ENCODE measurements at places on chromosomes 4 and X.

DNA sequence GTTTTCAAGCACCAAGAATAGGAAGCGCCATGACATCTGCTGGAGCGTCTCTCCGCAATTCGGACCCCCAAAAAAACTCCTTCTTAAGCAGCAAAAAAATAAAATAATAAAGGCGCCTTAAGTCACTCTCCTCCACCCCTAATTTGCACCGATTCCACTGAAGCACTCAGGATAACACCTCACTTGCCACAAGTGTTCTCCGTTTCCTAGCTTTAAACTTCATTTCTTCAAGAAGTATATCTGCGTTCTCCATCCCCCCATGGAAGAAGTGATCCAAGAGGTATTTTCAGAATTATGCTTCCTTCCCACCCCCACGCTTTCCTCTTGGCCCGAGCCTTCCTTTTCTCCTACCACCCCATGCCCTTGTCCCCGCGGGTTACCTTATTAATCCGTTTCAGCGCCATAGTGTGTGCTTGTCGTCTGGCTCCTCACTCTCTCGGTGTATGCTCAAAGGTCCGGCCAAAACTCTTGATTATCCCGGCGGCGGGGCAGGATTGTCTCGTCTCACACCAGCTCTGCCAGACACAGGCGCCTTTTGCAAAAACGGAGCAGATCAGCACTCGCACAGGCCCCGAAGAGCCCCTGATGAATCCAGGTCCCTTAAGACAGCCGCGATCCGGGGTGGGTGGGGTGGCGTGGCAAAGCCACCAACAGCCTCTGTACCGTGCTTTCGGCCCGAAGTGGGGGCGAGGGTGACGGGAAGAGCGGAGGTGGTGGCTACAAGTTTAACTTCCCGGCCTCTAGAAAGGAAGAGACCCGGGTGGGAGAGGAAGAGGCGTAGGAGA is 1.1 kb downstream of the UBE2D3 start:
- no peak for DNase-seq

DNA sequence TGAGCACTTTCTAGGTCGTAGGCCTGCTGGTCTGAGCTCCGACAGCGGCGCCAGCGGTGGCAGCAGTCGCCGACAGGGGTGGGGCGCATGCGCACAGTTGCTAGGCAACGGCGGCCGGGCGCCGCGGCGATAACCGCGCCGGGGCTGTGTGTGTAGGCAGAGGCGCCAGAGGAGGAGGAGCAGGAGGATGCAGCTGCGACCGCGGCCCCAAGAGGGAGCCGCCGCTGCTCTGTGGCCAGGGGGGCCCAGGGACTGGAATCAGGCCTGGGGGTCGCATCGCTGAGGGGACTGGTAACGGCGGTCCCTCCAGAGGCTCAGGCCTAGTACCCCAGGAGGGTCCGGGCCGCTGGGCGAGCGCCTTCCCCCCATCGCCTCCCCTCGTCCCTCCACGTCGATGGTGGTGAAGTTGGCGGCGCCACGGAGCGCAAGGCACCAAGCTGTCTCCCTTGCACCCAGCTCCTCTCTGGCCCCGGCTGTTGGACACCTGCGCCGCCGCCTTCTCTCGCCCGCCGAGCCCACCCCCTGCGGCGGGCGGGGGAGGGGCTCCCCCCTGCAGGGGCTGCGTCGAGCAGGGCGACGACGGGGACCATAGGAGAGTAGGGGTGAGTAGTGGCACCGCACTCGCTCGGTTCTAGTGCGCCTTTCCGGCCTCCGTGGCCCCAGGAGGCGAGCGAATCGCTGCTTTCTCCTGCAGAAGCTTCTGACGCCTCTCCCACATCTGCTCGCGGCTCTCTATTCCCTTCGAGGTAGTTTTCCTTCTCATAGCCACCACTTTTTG is 58.6 kb upstream of the ZC4H2 start:
- DNase-seq = peak; percentile 85

DNA sequence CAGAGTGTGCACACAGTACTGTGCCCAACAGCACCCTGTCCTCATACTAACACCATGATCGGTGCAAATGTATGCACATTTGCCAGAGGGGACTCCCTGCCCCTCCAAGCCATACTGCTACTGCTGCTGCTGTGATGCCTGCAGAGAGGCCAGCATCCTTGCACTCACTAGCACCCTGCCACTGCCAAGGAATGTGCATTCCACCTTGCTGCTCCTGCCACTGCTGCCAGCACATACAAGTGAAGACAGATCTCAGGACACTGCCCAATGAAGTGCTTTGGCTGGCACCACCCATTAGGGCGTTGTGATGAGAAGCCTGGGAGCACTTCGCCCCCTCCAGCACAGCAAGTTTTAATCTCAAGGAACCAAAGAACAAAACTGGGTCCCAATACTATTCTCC is 146.3 kb upstream of the DMD start:
- DNase-seq = no peak

DNA sequence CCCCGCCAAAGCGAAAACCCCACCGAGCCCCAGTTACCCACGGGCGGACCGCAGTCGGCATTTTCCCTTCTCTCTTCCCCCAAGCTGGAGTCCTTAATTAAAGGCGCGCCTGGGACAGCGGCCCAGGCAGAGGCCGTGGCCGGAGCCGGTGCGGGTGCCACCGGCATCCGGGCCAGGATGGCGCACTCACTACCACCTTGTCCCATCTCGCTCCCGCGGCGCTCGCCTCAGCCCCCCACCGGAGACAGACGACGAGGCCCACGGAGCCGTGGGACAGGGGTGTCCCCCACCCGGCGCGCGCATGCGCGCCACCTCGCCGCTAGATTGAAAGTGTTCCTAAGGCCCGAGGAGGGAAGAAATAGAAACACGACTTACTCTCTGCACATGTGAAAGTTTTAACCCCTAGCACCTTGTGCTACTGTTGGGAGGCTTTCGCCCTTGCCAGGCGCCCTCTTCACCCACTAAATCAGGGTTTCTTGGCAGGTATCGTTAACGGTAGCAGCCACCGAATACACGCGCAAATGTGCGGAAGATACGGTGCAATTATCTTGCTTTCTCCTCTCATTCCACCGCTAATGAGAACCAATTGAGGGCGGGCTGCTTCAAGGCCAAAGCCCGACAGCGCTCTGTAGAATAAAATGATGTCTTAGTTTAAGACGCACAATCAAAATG is 64.3 kb upstream of the CCDC160 start:
- peak; percentile 48 for DNase-seq

GRCh38 chr4:1368421-1369090 is 21.5 kb downstream of the UVSSA start:
- DNase-seq = no peak

- no peak for DNase-seq
Observed at GRCh38 chr4:17597517-17597916, 16.9 kb upstream of the MED28 start.

DNA sequence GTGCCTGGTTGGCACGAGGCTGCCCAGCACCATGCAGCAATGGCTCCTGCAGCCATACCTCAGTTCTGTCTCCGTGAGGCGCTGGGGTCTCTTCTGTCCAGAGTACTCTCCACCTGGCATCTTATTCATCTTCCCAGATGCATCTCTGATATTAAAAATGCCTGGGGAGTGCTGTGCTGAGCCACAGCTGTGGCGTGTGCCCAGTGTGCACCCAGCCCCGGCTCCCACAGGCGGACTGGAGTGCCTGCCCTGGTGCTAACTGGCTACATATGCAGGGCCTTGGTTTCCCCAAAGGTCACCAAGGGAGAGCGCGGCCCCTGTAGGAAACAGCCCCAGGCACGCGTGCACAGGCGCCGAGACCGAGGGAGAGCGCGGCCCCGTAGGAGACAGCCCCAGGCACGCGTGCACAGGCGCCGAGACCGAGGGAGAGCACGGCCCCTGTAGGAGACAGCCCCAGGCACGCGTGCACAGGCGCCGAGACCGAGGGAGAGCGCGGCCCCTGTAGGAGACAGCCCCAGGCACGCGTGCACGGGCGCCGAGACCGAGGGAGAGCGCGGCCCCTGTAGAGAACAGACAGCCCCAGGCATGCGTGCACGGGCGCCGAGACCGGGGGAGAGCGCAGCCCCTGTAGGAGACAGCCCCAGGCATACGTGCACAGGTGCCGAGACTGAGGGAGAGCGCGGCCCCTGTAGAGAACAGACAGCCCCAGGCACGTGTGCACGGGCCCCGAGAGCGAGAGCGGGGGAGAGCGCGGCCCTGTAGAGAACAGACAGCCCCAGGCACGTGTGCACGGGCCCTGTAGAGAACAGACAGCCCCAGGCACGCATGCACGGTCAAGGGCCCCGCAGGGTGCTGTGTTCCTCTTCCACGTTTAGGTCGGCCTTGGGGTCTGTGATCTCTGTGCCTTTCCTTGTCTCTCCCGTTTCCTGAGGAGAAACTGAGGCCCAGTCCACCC is 14.5 kb downstream of the TMEM175 start:
- no peak for DNase-seq

- DNase-seq = no peak
Observed at GRCh38 chr4:186902361-186902760, 178.7 kb upstream of the FAT1 start.

Data from stimulated activated CD4-positive, alpha-beta T cell treated with anti-CD3 and anti-CD28 coated beads, Interleukin-15, amount 100 ng/mL, for 24 hours (primary cell).